ENCODE measurements at places on chromosomes 4 and X.
A peak's percentile ranks its signal among the peaks of the same experiment; 100 is the strongest.

GRCh38 chr4:153643406-153644383, 40.4 kb upstream of the TLR2 start:
- DNase-seq: no peak

- no peak for DNase-seq
Observed at GRCh38 chr4:41478518-41478917, 59.4 kb upstream of the LIMCH1 start.

DNA sequence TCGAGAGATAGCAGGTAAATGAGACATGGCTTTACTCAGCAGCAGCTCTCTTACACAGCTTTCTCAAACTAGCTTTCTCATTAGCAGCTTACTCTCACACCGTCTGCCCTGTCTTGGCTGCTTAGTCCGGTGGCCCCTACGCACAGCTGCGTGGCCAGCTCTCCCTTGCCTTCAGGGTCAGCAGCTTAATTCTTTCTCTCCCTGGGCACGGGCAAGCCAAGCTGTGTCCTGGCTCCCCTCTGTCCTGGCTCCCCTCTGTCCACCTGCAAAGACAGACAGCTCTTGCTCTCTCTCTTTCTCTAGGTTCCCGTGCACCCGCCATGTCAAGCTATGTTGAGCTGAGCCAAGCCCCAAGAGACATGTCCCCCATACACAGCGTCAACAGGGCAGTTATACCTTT, 39.4 kb downstream of the ZNF185 start:
- DNase-seq: no peak

- DNase-seq: no peak
Observed at GRCh38 chr4:54152846-54153600, 53.1 kb downstream of the GSX2 start.

DNA sequence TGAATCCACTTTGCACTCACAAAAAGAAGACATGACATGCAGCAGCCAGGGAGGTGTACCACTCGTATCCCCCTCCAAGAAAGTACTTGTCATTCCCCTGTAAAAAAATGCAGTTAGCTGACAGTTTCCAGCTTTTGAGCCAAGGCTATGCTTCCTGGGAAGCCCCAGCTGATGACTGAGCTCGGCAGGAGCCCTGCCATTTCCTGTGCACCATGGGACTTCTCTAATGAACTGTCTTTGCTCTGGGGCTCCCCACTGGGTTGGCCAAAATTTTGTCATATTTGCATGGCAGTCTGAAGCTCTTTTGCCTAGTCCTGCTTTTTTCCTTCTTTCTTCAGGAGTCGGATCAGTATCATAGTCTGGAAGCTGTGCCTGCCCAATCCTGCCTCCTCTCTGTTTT, 104.5 kb upstream of the MAOA start:
- DNase-seq: no peak

GRCh38 chr4:42942216-42942615, 49.7 kb downstream of the GRXCR1 start:
- DNase-seq: no peak

DNA sequence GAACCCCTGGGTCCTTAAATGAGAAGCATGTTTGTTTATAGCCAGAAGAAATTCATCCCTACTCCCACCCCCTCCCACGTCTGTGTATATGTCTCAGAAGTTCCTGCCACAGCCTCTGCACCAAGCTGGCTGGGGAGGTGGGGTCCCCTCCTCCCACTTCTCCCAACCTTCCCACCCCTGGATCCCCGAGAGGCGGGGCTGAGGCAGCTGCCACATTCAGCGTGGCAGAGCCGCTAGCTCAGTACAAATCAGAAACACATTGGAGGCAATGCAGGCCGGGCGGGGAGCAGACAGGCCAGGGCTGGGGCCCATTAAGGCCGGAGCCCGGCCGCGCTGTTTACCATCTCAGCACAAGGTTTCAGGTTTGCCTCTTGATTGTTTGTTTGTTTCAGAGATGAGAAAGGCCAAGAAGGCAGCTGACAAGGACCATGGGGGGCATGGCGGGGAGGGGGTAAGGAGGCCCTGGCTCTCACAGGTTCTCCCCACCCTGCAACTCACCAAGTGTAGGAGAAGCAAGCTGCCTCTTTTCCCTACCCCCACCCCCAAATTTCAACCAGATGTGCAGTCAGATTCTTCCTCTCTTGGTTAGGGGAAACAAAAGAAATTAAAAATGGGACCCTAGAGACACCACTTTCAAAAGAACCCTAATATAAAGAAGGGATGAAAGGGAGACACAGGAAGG, 22.3 kb downstream of the PJA1 start:
- DNase-seq: no peak

- no peak for DNase-seq
Observed at GRCh38 chr4:169225058-169225751, 45.6 kb downstream of the SH3RF1 start.

DNA sequence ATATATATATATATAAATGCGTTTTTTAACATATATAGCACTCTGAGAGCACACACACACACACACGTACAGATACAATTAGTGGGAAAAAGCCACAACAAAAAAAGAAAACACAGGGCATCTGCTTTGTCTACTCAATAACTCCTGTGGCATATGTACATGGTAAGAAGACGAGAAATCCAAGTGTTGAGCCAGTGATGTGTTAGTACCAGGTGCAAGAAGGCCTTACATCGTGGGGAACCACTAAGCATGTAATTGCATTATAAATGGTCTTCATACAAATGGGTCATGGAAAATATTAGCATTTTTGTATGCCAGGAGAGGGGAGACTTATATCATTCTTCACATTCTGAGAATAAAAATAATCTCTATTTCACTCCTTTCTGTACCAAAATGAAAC, 62.7 kb upstream of the FAM47B start:
- no peak for DNase-seq

DNA sequence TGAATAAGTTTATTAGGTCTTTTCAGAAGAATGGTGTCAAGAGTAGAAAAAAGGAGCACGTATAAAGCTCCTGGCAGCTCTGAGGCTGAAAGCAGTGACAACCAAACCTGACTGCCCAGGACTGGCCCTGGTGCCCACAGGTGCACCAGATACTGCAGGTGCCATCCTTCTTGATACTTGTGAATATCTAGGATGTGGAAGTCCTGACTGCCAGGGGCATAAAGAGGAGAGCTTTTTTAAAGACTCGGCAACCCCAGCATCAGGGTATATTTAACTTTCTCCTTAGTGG, 60.7 kb downstream of the TMEM150C start:
- no peak for DNase-seq

- no peak for DNase-seq
Observed at GRCh38 chr4:176769514-176769913, 23.2 kb downstream of the VEGFC start.

- DNase-seq: no peak
Observed at GRCh38 chr4:74660866-74661265, 133.5 kb downstream of the BTC start.

GRCh38 chr4:42568610-42569207, 88.2 kb downstream of the ATP8A1 start:
- DNase-seq: peak; percentile 3

DNA sequence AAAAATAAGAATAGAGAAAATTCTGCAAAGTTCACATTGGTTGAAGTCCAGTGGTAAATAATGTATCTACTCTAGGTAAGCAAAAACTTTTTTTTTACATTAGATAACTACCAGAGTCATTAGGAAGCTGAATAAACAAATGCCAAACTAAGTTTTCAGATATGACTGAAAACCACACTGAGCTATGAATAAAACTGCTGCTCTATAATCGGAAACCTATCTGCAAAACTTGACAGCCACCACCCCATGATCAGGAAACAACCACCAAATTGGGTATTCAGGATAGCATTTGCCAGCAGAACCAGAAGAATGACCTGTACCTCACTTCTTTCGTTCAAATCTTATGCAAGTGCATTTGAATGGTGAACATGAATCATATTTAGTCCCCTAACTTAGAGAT, 173.0 kb upstream of the TET2 start:
- DNase-seq: no peak

GRCh38 chrX:51281758-51282318, 50.8 kb upstream of the NUDT10 start:
- no peak for DNase-seq

DNA sequence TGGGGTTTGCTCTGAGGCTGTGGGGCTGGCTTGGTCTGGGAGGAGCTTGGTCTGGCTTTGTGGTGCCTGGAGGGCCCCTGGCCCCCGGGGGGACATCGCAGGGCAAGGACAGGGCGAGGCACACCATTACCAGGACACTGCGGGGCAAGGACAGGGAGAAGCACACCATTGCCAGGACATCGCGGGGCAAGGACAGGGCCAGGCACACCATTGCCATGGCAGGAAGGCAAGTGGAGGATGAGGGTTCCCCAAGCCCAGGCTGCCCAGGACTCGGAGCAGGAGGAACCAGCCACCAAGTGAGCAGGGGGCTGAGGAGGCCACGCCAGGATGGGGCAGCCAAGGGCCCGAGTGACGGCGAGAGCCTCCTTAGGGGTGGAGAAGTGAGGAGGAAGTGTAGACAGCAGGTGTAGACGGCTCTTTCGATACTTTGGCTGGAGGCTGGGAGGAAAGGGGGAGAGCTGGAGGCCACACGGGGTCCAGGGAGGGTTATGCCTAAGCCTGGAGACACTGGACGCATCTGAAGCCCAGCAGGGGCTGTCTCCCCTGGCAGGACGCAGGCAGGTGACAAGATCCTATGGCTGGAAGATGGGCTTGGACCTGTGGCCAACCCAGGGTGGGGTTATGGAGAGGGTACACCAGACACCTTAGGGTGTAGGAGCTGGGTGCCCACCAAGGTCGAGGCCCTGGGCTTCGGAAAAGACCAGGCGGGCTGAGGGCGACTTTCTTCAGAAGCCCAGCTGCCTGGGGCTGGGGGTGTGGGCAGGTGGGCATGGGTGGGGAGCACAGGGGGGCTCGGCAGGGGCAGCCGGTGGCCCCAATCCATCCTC, 7.3 kb downstream of the NKX1-1 start:
- no peak for DNase-seq

DNA sequence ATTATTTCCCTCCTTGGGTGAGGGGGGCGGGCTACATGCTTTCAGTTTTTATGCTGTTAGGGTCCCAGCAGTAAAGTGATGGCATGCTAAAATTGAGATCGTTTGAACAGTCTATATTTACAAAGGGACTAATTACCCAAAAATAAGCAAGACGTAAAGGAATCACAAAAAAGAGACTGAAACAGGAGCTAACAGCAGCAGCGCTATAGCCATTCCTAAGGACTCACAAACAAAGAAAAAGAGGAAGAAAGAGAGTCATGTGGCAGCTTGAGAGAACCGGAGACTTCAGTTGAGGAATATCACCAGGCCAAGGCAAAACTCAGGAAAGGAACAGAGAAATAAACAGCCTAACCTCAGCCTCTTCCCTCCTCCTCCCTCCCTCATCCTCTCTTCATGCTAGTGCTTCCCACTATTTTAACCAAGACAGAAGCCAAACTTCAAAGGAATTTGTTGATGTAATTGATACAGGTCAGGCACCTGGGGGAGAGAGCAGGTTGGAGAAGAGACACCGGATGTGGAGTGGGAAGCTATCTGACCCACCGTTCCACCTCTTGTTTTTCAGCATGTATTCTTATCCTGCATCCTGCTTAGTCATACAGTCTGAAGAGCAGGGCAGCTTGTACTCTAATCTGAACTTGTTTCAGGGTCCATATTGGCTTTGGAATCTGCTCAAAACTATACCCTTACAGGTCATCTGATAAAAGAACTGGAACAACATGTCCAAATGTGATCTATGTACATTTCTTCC, 383.7 kb downstream of the NAF1 start:
- DNase-seq: no peak

DNA sequence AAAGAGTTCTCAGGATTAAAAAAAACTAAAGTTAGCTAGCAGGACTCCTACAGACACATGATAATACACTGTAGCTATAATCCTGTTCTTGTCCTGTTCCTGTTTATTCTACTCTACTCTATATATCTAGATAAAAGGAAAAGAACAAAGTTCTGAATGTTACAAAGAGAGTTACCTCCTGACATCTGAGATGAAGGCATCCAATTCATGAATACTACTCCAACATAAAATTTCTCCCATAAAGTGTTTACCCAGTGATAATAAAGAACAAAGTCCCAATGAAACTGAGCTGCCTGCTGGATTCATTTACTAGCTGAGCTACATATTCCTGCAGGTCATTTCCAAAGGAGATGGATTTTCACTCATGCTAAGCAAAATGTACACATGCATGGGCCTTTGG, 27.1 kb downstream of the SEPSECS start:
- no peak for DNase-seq

GRCh38 chrX:11672213-11672612, 6.5 kb upstream of the ARHGAP6 start:
- no peak for DNase-seq

GRCh38 chr4:97317671-97318070, 825.6 kb downstream of the STPG2 start:
- DNase-seq: no peak

- no peak for DNase-seq
Observed at GRCh38 chr4:22593933-22594332, 78.1 kb upstream of the ADGRA3 start.

GRCh38 chr4:95318483-95318882, 230.3 kb downstream of the UNC5C start:
- DNase-seq: no peak

- no peak for DNase-seq
Observed at GRCh38 chrX:55135171-55135570, 46.4 kb downstream of the PAGE2 start.

- no peak for DNase-seq
Observed at GRCh38 chr4:71296945-71297344, 41.9 kb upstream of the SLC4A4 start.

DNA sequence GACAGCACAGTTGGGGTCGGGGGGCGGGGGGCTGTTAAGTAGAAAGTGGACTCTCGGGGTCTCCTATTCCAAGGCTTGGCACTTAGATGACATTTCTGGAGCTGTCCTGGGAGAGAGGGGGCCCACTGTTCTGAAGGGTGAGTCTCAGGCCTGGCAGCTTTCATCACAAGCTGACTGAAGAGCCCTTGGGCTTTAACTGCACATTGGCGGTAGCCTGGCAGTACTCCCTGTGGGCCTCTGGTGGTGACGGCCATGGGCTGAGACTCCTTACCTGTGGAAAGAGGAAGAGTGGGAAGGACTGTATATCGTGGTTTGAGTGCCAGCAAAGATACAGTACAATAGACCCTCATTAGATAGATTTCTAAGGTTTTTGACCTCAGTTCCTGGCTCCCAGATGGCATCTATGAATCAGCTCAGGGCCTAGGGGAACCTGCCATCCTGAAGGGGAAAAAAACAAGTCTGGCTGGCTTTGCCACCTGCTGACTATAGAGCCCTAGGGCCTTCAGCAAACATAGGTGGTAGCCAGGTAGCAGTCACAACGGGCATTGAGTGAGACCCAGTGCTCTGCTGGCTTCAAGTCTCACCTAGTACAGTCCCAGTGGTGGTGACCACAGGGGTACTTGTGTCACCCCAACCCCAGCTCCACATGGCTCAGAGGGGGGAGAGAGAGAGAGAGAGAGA, 87.9 kb downstream of the ANKRD17 start:
- no peak for DNase-seq

DNA sequence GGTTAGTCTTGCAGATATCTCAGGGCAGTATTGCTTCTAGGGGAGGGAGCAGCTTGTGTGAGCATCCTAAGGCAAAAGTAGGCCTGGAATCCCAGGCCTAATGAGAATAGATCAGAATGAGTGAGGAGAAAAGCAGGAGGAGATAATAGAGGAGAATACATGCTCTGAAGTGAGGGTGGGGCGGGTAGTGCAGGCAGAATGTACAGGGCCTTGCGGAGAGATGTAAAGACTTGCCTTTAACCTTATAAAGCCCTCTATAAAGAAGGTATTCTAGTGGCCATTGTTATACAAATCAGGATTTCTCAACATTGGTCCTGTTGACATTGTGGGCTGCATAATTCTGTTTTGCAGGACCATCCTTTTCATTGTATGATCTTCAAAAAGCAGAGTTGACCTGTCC, 855.3 kb downstream of the PCDH7 start:
- DNase-seq: no peak

- no peak for DNase-seq
Observed at GRCh38 chr4:8294036-8294435, 24.5 kb downstream of the HTRA3 start.
